ENCODE measurements at places on chromosomes 16 and 17.

- DNase-seq = no peak
Observed at GRCh38 chr17:17055286-17056155, 13.3 kb downstream of the MPRIP start.

DNA sequence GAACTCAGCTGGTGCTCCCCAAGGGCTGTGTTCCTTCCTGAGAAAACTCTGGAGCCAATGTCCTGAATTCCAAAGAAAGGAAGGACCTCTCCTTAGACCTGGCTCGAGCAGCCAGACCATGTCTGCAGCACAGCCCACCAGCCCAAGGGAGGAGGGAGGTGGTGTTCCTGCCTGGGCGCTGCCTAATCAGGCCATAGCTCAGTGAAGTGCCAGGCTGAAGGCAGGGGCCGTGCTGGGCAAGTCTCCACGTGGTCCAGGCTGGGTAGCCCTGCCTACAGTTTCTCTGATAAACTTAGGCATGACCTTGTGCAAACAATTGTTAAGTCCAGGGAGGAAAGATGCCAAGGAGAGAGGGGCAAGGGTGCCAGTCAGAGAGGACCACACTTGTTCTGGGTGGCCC, 76.8 kb downstream of the MPRIP start:
- no peak for DNase-seq

DNA sequence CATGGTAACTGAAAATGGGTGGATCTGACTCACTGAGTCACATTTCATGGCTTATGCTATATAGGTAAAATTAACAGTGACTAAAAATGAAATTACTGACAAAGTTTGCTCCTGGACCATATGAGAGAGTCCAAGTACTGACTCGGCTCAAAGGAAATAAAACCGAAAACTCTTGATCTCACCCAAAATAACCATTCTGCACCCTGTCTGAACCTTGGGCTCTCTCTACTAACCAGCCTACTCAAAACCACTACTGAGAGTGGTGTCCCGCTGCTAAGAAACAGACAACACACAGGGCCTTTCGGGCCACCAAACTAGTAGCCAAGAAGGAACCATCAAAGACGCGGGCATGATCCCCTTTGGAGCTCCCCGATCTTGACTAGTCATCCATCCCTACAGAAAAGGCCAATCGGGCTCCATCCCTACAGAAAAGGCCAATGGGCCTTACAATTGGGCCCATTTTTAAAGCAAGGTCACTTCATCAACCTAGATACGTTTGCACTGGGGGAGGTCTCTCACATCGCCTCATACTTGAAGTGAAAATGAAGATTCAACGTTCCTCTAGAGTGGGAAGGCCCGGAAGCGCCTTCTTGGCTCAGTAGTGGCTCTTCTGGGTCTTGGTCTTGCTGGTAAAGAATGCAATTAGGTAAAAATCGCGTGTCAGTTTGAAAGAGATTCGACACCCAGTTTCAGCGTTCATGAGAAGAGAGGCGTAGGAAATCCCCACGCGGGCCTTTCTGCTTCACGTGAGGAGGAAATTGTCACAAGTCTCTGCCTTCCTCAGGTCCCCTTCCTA, 720 bp upstream of the ZPBP2 start:
- DNase-seq = no peak

DNA sequence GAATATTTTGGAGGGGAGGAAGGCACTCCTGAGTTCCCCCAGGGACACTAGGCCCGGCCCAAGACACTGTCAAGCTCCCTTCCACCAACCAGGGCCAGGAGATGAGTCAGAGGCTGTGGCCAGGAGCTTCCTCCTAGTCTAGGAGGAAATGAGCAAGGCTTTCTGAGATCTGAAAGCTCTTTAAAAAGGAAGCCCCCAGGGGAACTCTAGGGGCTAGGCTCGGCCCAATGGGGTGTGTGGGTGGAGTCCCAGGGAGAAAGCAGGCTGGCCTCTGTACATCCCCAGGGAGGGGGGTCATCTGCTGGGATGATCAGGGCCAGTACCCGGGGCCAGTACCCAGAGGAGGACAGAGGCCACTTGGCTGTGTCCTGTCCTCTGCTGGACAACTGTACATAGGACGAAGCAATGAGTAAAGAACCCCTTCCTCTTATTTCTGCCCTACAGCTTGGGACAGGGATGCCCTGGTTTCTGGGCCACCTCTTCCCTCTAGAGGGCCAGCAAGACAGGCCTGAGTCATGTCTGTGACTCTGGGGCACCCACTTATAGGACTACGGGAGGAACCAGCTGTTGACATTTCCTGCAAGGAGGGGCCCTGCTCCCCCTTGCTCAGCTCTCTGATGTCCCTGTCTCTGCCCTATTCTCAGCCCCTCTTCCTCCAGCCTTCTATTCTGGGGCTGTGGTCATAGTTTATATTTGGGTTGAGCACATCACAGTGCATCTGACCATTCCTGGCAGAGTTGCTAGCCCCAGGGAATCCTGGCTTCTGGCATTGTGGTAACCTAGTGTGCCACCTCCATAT, 2.7 kb downstream of the FHOD1 start:
- DNase-seq = no peak

GRCh38 chr17:75769536-75769935, 4.5 kb upstream of the GALK1 start:
- no peak for DNase-seq

DNA sequence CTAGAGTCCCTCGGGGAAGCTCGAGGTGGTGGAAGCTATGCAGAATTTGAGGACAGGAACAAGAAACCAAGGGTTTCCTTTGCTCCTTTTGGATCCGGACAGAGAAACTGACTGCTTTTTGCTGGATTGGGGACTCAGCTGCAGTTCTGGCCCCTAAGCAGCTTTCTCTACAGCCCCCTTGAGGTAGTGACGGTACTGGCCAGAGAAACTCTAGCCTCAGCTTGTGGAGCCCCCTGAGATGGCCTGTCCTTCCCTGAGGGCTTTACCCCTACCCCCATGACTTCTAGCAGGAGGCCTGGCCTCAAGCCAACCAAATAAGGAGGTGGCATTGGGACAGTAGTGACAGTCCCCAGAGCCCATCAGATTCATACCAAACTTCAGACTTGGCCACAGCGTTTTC, 118.1 kb downstream of the IRX5 start:
- no peak for DNase-seq

DNA sequence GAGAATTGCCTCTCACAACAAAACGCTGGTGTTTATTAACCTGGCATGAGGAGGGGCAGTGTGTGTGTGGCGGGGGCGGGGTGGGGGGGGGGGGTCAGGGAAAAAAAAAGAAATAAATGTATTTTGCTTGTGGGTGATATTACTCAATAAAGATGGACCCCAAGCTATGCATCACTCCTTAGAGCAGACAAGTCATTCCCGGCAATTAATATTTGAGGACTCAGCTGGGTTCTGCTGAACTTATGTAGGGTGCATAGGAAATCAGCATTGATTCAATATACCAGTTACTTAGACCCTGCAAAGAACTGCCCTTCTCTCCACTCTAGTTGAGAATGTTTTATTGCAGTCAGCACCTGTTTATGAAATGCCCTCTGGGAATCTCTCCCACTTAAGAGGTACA, 206.2 kb upstream of the MAF start:
- no peak for DNase-seq

DNA sequence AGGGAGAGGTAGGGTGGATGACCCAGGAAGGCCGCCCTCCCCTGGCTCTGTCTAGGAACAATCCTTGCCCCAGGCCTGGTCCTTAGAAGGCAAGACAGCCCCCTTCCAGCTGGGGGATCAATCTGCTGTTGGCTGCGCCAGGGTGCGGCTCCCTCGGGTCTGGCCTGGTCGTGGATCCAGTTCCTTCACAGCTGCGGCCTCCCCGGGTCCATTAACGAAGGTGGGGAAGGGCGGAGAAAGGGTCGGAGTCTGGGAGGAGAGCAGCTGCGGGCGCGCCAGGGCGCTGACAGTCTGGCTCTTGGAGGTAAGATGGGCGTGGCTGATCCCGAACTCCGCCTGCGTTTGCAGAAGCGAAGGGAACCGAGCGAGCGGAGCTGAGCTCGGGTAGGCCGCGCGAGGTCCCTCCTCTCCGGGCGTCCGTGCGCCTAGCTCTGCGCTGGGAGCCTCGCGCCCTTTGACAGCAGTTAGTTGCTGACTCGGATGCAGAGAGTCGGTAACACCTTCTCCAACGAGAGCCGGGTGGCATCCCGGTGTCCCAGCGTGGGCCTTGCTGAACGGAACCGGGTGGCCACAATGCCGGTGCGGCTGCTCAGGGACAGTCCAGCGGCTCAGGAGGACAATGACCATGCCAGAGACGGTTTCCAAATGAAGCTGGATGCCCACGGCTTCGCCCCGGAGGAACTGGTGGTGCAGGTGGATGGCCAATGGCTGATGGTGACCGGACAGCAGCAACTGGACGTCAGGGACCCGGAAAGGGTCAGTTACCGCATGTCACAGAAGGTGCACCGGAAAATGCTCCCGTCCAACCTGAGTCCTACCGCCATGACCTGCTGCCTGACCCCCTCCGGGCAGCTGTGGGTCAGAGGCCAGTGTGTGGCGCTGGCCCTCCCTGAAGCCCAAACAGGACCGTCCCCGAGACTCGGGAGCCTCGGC, at the start of gene HSPB9:
Gene HSPB9 (plus strand): TSS at position 434 of the 933 bp plus-strand sequence. CDS start 47 bp downstream, at position 481.
- DNase-seq = no peak

DNA sequence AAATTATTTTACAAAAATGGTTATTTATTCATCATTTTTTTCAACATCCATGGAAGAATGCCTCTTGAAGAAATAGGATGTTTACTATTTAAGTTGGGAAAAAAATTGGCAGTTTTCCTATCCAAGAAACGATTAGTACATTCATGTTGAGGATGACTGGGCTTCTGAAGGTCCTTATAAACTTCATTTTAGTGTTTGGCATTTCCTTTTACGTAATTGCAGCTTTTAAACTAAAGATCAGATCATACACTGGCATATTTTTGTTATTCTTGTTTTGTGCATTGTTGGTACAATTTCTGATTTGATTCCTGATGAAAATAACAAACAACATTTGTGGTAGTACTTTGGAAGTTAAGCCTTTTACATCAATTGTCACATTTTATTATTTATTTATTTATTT, 11.5 kb downstream of the KCNJ16 start:
- no peak for DNase-seq

GRCh38 chr16:47511882-47512281, 50.8 kb downstream of the PHKB start:
- no peak for DNase-seq

DNA sequence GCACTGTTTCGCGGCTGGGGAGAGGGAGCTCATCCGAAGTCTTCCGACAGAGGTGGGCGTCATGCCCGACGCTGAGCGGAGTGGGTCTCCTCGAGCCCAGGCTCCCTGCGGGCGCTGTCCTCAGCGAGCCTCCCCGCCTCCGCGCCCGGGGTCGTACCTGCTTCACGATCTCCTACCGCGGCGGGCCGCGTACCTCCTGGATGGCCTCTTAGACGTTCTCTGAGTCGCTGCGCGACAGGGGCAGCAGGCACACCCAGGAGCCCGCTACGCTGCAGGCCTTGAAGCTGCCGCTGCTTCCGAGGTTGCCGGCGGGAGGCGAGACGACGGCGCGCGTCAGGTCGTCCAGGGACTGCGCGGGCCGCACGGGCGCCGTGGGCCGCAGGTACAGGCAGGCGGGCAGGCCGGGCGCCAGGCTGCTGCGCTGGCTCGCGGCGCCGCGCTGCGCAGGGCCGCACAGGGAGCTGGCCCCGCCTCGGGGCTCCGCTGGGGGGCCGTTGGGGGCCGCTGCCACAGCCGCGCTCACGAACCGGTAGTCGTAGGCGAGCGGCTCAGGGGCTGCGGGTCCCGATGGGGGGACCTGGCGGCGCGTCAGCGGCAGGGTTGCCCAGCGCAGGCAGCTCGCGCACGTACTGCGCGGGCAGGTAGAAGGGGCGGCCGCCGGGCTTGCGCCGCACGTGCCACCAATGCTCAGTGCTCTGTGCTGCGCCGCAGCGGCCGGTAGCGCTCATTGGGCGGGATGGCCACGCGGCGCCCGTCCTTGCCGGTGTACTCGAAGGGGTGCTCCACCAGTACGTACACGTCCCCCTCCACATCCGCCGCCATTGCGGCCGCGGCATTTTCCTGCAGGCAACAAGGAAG, 116.4 kb upstream of the SMURF2 start:
- DNase-seq = no peak

DNA sequence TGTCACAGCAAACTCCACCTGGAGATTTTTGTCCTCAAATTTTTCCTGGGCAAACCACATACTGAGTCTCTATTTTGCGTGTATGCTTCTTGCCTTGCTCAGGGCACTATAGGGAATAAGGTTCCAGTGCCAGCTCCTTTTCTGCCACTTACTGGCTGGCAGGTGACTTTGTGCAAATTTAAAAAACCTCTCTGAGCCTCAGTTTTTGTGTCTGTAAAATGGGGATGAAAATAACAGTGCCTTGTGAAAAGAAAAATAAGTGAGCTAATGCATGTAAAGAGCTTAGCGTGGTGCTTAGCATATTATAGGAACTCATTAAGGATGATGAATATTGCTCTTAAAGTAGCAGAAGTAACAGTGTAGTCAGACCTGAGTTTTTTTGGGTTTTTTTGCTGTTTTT, 19.9 kb downstream of the CLEC19A start:
- no peak for DNase-seq

DNA sequence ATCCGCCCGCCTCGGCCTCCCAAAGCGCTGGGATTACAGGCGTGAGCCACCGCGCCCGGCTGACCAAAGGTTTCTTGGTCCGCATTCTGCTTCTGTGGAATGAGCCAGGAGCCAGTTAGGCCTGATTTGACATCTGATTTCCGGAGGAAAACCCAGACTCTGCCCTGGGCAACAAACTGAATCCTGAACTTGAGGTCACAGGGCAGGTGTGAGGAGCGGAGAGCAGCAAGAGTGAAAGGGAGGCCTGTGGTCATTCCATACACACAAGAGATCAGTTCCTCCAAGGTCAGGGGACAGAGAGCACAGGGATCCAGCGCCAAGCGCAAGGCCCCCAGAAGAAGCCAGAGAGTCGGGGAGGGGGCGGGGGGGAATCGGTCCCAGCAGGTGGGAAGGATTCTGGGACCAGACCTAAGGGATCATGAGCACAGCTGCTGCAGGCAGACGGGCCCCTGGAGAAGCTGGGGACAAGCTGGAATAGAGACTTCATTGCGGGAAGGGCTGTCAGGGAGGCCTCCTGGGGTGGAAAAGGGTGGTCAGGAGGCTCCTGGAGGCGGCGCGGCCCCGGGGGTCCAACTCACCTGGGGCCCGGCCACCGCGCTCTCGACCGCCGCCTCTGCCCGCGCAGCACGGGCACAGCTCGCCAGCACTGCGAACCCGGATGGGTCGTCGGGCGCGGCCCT, 436 bp downstream of the SHPK start:
- no peak for DNase-seq

GRCh38 chr16:12387311-12387710, 410.8 kb downstream of the SNX29 start:
- DNase-seq = no peak
